Ecto neural progenitor cell (in vitro differentiated cells): ENCODE measurements at places on chromosomes 16 and 17.
A peak's percentile ranks its signal among the peaks of the same experiment; 100 is the strongest.

- DNase-seq, result peak; percentile 84
Measured at GRCh38 chr16:1333149-1333812, at the start of gene BAIAP3. Gene BAIAP3 (plus strand): TSS chr16:1333645. CDS start chr16:1338550, 4,905 bp downstream.

- DNase-seq, result no peak
Measured at GRCh38 chr16:85047867-85048455, 20.4 kb downstream of the KIAA0513 start.

DNA sequence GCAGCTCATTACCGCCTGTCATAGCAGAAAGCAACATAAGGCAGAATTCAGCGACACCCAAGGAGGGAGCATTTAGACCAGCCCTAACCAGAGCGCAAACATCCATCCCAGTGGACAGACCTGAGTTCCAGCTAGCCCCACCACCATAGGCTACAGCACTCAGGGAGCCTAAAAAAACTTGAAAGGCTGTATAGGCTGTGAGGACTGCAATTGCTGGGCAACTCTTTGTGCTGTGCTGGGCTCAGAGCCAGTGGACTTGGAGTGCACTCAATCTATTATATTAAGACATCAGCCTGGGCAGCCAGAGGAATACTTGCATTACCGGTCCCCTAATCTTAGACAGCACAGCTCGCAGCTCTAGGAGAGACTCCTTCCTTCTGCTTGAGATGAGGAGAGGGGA, 207.3 kb downstream of the KIF2B start:
- DNase-seq, result no peak

- DNase-seq, result no peak
Measured at GRCh38 chr16:7338826-7339225, 6.2 kb downstream of the RBFOX1 start.

GRCh38 chr17:64627797-64628196, 34.3 kb downstream of the SMURF2 start:
- DNase-seq, result no peak

- peak; percentile 26 for DNase-seq
Measured at GRCh38 chr17:16948587-16949376, 23.1 kb downstream of the TNFRSF13B start.

DNA sequence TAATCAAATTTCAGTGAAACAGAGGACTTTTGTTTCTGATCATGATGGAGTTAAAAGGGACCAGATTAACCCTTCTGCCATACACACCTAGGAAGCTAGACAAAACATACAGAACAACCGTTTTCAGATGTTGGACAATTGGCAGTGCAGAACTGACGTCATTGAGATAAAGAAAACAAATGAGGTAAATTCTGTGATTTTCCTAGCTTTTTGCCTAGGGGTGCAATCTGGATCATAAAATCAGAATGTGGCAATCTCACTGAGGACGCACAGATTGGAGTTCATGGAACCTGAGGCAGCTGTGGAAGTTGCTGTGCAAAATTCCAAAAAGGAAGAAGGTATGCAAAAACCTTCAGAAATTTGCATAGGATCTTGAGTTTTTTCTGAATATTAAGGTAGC, 15.0 kb upstream of the USP32 start:
- no peak for DNase-seq

GRCh38 chr16:17238285-17239028, 232.3 kb downstream of the XYLT1 start:
- no peak for DNase-seq

GRCh38 chr16:2913603-2914002, 1.9 kb downstream of the FLYWCH1 start:
- no peak for DNase-seq

GRCh38 chr17:61579961-61580360, 11.1 kb downstream of the NACA2 start:
- no peak for DNase-seq

- peak; percentile 73 for DNase-seq
Measured at GRCh38 chr17:79801156-79802038, 4.5 kb upstream of the CBX8 start.

GRCh38 chr16:7597677-7598076, 265.0 kb downstream of the RBFOX1 start:
- no peak for DNase-seq

GRCh38 chr17:69967910-69968411, 107.1 kb upstream of the KCNJ16 start:
- DNase-seq, result no peak

- no peak for DNase-seq
Measured at GRCh38 chr17:58279016-58279711, 1.6 kb downstream of the MPO start.

DNA sequence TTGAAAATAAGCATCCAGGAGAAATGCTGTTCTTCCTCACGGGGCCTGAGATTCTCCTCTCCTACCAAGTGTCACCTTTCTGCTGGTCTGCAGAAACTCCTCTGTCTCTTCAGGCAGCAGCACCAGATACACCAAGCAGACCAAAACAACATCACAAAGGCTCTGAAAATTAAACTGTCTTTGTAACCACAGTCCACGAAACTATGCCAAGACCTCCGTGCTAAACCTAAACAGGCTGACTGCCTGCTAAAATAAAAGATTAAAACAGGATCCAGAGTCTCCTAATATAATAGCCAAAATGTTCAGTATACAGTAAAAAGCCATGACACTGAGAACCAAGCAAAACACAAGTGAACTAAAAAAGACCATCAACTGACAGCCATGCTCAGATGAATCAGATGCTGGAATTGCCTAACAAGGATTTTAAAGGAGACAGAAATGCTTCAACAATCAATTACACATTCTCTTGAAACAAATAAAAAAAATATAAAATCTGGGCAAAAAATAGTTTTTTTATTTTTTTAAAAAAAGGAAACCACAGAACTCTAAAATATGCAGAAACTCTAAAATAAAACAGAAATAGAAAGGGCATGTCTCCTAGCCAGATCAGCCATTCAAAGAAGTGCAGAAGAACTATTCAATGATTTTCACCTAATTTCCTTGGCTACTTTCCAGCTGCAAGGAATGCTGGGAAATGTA, 50.3 kb upstream of the TOX3 start:
- DNase-seq, result no peak

GRCh38 chr17:320809-321385, 31.7 kb downstream of the RPH3AL start:
- DNase-seq, result peak; percentile 90

GRCh38 chr17:36503456-36504155, 17.1 kb downstream of the ZNHIT3 start:
- DNase-seq, result peak; percentile 40

DNA sequence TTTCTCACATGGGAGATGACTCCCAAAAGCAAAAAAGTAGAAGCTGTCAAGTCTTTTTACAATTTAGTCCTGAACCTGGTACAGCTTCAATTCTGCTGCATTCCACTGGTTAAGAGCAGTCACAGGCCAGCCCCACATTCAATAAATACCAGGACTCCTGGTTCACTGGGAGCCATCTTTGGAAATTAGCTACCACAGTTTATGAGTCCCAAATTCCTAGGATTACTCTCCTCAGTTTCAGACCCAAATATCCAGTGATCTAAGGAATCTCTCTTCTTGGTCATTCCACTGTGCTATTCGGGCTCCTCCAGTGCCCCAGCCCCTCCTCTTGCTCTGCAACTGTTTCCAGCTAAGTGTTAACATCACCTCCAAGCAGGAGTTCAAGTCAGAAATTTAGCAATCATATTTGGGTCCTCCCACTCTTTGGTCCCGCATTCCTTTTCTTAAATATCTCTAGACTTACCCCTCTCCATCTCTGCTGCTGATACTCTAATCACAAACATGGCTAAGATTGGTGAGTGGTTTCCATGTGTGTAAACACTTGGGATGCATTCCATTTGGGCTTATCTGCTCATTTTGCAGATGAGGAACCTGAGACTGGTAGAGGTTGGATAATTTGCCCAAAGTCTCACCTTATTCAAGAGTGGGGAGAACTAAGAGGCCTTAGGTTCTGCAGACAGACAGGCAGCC, 9.6 kb upstream of the WIPF2 start:
- no peak for DNase-seq

DNA sequence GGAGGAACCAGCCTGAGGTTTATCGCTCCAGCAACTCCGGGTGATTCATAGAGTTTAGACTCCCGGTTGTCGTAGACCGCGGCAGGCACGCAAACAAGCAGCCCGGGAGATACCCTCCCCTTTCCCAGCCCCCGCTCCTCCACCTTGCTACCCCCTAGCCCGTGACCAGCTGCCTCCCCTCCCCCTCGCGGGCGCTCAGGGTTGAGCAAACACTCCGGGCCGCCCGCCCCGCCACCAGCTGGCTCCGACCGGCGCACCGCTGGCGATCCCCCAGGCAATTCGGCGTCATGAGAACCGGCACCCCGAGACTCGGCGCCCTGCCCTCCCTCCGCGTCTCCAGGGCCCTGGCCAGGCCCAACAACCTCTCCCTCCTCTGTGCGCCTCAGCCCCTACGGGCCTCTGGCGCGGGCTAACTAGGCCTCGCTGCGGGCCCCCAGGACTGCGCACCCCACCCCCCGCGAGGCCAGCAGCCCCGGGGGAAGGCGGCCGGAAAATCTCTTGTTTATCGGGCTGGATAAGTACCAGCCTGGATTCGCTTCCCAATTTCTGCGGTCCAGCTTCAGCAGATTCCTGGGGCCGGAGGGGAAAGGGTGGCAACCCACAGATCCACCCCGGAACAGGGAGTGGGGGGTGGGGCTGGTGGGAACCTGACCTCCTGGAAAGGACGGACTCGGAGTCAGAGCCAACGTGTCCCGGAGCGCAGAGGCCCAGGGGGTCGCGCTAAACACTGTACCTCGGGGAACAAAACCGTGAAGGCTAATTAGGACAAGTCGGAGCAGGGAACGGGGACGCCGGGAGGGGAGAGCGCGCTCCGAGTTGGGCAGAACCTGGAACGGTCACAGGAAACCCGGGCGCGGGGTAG, 951 bp upstream of the GPRC5C start:
- DNase-seq, result peak; percentile 87

- no peak for DNase-seq
Measured at GRCh38 chr17:82297280-82297713, 20.1 kb downstream of the CD7 start.

DNA sequence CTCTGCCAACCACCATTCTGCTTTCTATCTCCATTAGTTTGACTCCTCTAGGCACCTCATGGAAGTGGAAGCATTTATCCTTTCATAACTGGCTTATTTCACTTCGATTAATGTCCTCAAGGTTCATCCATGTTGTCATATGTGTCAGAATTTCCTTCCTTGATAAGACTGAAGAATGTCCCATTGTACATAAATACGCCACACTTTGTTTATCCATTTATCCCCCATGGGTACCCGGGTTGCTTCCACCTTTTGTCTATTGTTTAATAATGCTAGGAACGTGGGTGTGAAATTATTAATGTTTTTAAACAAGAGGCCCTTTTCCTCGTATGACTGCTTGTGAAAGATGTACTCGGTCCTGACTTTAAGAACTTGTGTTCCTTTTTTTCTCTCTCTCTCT, 12.9 kb downstream of the MILR1 start:
- no peak for DNase-seq

DNA sequence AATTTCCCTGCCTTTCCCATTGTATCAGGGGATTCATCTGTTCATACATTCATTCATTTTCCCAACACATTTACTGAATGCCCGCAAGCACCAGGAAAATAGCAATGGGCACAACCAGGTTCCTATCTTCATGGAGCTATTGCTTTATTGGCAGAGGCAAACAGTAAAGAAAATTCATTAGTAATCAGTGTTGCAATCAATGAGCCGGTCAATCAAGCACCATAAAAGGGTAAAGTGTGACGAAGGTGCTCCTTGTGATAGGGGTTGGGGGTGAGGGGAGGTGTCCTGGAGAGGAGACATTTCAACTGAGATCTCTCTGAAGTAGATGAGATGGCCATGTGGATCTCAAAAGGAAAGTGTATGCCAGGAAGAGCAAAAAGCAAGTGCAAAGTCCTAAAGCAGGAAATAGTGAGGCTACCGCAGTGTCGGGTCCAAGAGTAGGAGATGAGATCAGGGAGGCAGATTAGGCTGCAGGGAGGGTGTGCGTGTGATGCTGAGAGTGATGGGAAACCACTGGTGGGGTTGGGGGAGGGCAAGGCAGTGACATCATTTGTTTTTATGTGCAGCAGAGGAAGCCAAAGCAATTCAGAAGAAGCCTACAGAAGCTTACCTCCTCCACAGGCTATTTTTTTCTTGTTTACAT, 28.4 kb downstream of the CDH13 start:
- DNase-seq, result no peak

DNA sequence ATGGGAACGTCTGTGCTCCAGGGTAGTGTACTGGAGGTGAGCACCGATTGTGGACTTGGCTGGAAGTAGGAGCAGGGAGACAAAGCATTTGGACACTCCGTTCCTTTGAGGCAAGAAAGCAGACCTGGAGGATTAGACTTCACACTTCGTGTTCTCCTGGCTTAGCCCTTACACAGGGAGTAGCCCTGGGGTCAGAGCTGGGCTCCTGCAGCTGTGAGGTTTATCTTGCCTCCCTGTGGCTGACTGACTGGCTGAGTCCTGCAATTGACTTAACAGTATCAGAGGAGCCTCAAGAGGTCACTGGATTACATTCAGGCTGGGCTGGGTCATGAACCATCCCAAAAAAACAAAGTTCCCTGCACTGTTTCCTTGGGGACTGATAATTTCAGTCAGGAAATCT, 37.1 kb downstream of the MPRIP start:
- peak; percentile 77 for DNase-seq

GRCh38 chr16:74954763-74955162, 30.2 kb downstream of the WDR59 start:
- DNase-seq, result no peak

GRCh38 chr16:83458612-83459011, 349.2 kb upstream of the HSBP1 start:
- DNase-seq, result no peak

- DNase-seq, result no peak
Measured at GRCh38 chr16:20747030-20747816, 5.6 kb upstream of the THUMPD1 start.

DNA sequence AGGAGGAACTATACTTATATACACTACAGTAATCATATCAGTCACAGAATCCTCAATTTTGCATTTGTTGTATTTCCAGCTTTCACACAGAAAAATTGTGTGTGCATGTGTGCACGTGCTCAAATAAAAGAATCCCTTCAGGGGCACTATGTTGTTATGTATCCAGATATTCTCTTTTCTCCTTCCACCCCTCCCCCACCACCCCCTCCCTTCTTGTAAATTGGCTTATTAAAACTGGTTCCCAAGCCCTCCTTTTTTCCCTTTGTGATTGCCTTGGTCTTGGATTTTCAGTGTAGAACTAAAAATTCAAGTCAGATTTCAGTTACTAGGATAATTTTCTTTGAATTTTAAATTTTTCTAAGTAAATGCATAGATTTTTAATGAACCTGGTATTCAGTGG, 86.3 kb downstream of the WNT3 start:
- no peak for DNase-seq

GRCh38 chr17:17351901-17352781, 49.0 kb downstream of the NT5M start:
- DNase-seq, result peak; percentile 51

DNA sequence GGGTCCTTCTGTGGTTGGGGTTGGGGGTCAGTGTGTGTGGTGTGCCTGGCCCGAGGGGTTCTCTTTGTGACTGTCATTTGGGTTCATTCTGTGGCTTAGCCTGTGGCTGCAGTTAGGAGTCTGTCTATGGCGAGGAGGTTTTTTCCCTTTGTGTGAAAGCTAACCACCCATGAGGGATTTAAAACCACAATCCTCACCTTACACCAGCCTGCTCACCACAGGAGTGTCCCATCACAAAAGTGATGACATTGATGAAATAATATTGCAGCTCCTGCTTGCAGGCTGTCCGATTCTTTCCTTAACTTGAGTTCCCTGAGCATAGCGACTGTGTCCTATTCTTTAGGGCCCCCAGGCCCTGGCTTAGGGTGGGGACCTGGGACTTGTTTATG, 113.6 kb downstream of the RAP1GAP2 start:
- no peak for DNase-seq
